Stimulated activated CD4-positive, alpha-beta T cell treated with anti-CD3 and anti-CD28 coated beads, Interleukin-2, amount 100 ng/mL, for 24 hours (primary cell): ENCODE measurements at places on chromosomes 1 and 21.

DNA sequence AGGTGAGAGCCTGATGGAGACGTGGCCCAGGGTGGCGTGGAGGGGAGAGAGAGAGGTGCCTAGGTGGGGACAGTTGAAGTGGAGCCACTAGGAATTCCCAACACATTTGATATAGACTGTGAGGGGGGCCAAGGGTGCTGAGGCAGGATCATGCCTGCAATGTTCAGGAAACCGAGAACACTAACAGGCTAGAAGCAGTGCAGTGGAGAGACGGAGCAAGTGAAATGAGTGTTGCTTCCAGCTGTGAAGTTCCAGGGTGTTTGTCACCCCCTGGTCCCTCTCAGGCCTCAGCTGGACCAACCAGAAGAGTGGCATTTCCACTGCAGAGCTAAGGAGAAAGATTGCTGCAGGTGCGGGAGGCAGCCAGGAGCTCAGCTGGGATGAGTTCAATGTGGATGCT, 127.1 kb downstream of the RIPK4 start:
- DNase-seq: no peak

DNA sequence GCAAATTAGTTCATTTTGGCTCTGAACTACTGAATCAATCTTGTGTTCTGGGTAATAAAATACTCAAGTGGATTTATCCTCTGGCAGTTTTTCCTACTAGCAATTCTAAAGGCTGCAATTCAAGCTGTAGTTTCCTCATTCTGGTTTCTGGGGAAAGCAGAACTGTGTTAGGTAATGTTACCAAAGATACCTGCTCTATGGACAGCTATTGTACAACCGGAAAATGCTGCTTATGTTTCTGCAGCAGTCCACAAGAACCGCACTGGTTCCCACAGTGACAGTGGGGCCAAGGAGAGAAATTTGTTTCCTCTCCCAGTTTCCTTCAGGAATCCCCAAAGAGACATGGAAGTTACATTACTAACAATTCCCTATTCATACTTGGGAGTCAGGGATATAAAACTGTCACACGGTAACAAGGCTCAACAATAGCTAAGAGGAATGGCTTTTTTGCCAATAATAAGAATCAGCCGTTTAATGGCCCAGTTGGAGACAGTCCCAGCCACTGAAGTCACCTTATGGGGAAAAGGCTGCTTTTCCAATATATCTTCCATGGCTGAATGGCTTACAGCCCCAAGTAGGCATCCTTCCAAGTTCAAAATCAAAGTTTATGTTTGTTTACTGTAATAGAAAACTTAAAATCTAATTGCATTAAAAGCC, 52.6 kb downstream of the PCNX2 start:
- no peak for DNase-seq

DNA sequence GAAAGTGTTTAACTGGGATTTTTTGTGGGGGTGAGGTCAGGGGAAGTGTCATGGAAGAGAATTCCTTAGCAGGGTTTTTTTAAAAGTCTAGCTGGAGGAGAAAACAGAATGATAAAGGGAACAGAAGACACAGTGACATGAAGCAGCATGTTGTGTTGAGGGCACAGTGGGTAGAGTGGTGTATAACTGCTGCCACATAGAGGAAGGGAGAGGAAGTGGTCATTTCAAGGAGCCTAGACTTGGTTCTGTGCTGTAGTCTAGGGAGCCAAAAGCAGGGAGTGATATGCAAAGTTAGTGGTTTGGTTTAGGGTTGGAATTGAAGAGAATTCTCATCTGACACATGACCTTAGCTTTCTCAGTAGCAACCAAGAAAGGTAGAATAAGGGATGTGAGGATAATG, 10.2 kb downstream of the EEIG2 start:
- DNase-seq: no peak

- no peak for DNase-seq
Measured at GRCh38 chr21:40208206-40208947, 341.1 kb downstream of the PCP4 start.

- DNase-seq: no peak
Measured at GRCh38 chr1:65189576-65190115, 41.6 kb downstream of the AK4 start.

DNA sequence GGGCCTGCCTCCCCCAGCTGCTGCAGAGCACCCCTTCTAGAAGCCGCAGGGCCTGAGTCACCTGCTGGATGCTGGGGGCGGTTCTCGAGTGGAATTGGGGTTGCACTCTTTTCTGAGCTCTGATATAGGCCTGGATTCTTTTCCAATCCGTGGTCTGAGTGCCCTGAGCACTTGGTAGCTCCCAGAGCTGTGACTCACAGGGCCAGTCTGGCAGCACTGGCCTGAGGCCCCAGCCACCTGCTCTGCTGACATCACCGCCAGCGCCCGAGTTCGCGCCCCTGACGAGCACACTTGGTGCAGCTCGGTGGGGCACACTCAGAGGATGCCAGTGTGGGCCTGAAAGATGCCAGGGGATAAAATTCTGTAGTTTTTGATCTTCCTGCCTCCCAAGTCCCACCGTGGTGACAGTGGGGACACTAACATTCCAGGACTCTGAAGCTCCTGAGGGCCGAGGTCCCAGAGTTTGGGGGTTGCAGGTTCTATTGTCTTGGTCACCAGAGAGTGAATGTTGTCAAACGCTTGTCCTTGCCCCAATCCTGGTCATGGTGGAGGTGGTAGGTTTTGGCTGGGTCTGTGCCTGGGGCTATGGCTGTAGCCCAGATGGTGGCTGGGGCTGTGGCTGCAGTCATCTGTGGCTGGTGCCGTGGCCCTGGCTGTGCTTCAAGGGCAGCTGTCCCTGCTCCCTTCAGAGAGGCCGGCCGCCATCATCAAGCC, 74.6 kb downstream of the OBSCN start:
- DNase-seq: no peak

GRCh38 chr1:212858461-212859265, 588 bp downstream of the FLVCR1 start:
- peak; percentile 15 for DNase-seq

DNA sequence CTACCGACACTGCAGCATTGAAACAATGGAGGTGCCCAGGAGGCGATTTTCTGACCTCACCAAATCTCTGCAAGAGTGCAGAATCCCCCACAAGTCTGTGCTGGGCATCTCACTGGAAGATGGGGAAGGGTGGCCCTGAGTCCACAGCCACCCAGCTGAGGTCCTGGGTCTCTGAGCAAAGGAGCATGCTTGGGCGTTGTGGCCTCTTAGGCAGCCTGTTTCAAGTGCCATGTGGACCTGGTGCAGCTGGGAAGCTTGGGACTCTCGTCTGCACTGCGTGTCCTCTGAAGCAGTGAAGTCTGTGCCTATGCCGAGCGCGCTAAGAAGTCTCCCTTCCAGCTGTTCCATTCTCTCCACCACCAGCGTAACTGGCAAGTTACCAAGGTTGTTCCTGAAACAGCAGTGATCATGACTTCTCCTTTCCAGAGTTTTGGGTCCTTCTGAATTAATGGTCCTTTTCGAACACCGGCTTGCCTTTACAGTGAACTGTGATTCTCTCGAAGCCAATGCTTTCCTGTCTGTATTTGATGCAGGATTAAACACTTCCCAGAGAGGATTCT, 5.0 kb upstream of the PLA2G2C start:
- DNase-seq: no peak

DNA sequence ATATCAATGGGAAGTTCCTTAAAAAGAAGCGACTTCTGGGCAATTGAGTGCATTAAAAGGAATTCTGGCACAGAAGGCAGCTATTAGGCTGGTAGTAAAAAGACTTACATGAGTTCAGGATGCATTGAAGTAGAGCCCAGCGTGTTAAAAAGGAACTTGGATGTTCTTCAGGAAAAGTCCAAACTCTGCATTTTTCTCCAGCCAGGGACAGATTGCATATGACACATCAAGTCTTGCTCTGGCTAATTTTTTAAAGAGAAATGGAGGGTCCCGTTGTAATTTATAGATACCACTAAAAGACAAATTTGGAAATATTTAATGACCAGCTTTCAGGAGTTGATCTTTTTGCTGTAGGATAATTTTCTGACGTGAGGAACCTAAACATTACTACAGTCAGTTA, 1.2 kb downstream of the TPRG1L start:
- DNase-seq: no peak

GRCh38 chr1:185487936-185488335, 170.9 kb upstream of the IVNS1ABP start:
- no peak for DNase-seq

- DNase-seq: no peak
Measured at GRCh38 chr1:172144445-172145061, 275.9 kb upstream of the C1orf105 start.

DNA sequence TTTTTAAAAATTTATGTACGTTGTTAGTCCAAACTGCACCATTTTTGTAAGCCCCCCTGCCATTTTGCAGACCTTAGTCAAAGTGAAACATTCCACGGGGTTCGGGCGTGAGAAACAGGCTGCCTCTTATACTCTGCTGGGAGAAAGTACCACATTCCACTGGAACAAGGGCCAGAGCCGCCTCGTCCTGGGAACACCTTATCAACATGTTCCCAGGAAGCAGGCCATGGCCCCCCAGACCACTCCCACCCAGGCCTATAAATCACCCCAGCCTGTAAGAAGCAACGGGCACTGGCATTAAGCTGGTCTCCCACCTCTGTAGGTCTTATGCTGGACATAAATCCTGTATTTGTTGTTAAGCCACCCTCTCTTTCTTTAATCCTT, 854 bp upstream of the ZRANB2 start:
- peak; percentile 3 for DNase-seq

GRCh38 chr1:168897249-168897648, 168.2 kb upstream of the DPT start:
- DNase-seq: no peak

DNA sequence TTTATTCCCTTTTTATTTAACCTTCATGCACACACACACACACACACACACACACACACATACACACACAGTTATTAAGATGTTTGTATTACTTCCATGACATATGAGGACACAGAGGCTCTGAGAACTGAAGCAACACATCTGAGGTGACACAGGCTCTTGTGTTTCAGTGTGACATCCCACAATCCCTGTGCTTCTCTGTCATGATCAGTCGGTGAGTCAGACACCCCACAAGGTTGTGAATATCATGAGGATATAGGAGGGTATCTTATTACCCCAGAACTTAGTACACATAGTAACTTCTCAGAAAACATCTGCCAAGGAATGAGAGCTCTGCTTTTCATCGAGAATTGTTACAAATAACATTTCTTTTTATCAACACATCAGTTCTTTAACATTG, 459.3 kb downstream of the PLPP3 start:
- no peak for DNase-seq

- DNase-seq: no peak
Measured at GRCh38 chr1:2474104-2474844, 1.8 kb upstream of the PLCH2 start.

DNA sequence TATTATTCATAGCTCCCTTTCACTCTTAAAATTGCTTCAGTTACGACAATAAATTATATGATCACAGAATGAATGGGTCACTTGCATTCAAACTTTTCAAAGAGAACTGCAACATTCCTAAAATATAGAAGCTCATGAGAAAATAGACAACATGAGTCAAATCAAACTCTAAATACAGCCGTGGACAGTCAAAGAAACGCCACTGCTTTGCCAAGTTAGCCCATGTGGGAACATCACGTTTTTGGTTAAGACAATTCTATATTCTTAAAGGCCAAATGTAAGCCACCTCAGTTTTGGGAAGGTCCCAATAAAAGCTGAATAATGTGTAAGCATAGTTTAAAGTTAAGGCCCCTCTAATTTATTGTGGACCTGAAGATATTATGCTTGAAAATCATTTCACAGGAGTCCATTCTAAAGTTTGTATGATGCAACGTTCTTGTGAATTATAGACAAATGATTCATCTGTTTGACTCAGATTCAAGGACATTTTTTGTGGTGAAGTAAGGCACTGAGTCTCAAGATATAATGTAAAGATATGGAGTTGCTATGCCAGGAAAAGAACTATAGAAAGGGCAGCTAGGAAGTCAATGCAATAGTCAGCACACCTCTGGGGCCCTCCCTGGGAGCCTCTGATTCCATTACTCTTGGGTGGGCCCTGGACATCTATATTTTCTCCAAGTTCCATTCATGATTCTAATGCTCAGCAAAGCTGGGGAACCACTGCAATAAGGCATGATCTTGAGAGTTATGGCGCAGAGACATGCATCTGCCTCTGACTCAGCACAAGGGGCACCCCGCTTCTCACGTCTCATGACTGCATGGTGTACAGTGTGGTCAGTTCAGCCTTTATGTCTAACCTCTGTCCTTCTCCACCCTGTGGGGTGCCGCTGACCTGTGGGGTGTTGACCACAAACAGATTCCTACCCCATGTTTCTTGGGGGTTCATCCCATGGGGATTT, 33.9 kb downstream of the ETS2 start:
- peak; percentile 12 for DNase-seq

DNA sequence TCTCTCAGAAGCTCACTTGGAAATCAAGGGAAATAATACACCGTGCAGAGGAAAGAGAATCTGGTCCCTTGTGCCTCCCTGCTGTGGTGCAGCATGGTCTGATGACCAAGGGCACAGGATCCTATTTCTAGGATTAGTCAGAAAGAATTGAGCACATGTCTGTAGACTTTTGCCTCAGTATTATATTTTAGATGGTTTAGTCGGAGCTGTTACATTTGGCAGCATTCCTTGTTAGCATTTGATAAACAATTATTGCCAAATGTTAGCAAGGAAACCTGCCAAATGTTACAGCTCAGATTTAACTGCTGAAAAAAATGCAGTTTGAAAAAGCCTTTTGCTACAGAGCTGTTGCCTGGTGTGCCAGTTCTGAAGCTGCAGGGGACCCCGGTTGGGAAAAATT, 183.5 kb upstream of the DPYD start:
- no peak for DNase-seq

DNA sequence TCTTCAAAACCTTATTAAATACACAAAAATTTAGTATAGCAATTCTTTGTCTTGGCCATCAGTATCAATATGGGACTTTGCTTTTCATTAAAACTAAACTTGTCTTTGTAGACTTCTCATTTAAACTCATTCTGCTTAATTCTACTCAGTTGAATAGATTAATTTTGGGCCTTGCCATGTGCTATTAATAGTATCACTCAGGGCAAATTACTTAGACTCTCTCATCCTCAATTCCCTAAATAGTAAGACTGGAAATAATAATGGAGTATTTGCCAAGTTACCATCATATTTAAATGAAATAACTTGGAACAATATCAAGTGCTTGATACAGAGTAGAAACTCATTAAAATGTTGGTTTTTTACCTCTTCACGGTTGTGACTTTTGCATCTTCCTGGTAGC, 13.4 kb downstream of the HOOK1 start:
- no peak for DNase-seq

DNA sequence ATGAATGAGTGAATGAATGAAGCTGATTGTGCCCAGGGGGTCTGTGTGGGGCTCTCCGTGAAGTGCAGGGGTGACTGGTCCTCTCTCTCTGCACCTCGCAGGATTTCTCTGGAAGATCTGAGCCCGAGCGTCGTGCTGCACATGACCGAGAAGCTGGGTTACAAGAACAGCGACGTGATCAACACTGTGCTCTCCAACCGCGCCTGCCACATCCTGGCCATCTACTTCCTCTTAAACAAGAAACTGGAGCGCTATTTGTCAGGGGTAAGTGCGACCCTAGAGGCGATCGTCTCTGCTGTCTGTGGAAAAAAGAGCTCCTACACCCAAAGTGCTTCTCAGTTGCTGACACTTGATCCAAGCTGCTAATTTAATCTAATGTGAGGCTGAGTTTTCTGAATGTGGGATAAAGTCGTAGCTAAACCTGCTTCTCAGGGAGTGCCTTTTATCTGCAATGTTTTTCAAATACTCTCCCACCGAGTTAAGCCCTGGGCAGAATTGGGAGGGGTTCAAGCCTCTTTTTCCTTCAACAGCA, 101.7 kb downstream of the HUNK start:
- DNase-seq: no peak
